Cardiac muscle cell (in vitro differentiated cells and primary cell): ENCODE measurements at places on chromosomes 3 and 15.

DNA sequence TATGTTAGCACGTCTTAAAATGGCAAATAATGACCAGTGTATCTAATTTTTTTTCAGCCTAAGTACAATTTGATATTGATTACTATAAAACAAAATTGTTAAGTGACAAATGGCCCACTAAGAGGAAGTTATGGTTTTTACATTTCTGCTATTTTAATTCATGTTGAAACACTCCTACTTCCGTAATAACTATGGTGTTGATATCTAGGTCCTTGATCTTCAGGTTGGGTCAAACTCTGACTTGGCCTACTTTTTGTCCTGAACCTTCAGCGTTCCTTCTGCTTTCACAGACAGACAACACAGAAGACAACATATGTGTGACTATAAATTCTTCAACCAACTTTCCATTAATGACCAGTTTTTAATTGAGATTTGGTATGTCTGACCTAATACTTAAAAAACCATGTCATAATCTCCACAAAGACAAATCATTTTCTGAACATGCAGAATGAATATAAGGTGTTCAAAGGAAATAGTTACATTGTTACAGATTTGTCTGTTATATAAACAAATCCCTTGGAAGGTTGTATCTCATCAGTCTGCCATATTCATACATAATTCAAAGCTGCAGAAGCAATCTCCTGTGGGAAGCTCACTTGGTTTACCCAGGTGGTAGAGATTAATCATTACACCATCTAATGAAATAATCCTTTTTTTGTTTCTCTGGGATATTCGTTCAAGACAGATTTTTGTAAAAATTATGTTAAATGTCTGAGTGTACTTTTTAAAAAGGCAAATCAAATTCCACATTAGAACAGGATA lies 92.1 kb upstream of the TSPAN3 start:
- no peak for DNase-seq
- no peaks in the 10 kb centered on the region for H3K27me3 ChIP-seq
- H3K4me1 ChIP-seq = peaks cover 7% of the 10 kb centered on the region
- no peak overlapping the region for H3K27ac ChIP-seq

DNA sequence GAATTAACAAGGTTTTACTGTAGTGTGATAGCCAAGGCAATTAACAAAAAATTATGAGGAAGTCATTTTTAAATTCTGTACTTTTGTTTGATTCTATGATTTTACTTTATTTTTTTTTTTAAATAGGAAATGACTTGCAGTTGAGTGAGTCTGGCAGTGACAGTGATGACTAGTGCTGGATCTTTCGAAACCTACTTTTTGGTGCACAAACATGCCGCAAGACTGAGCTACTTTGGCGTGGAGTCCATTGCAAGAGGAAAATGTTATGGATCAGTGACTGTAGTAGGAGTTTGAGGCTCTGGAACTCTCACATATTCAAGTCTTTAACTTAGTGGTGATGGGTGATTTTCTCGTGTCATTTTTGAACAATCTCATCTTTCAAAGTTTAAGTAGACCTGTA lies 11.6 kb downstream of the EAF1 start:
- peaks cover 61% of the 10 kb centered on the region for H3K36me3 ChIP-seq
- no peak overlapping the region for H3K27ac ChIP-seq
- H3K4me1 ChIP-seq = no peaks in the 10 kb centered on the region
- no peak overlapping the region for H3K4me3 ChIP-seq
- H3K27me3 ChIP-seq = no peaks in the 10 kb centered on the region

GRCh38 chr15:79209116-79209515 lies 73.4 kb upstream of the ANKRD34C start:
- H3K27me3 ChIP-seq = no peaks in the 10 kb centered on the region
- H3K36me3 ChIP-seq = no peaks in the 10 kb centered on the region
- no peak overlapping the region for H3K4me3 ChIP-seq
- H3K27ac ChIP-seq = no peak overlapping the region

GRCh38 chr3:15815696-15816095 lies 17.9 kb upstream of the ANKRD28 start:
- peak; percentile 86 for DNase-seq
- no peaks in the 10 kb centered on the region for H3K36me3 ChIP-seq
- H3K27me3 ChIP-seq = no peaks in the 10 kb centered on the region
- H3K27ac ChIP-seq = no peak overlapping the region
- no peak overlapping the region for H3K4me3 ChIP-seq

GRCh38 chr3:137768361-137769321 lies 4.5 kb downstream of the SOX14 start:
- H3K27ac ChIP-seq = no peak overlapping the region
- peaks cover 100% of the 10 kb centered on the region for H3K27me3 ChIP-seq
- no peaks in the 10 kb centered on the region for H3K36me3 ChIP-seq
- H3K4me1 ChIP-seq = peaks cover 15% of the 10 kb centered on the region
- DNase-seq = no peak
